H54 (cell line): ENCODE measurements at places on chromosomes 11 and 22.

- no peak for DNase-seq
Observed at GRCh38 chr11:69243496-69244200, 50.3 kb upstream of the MYEOV start.

DNA sequence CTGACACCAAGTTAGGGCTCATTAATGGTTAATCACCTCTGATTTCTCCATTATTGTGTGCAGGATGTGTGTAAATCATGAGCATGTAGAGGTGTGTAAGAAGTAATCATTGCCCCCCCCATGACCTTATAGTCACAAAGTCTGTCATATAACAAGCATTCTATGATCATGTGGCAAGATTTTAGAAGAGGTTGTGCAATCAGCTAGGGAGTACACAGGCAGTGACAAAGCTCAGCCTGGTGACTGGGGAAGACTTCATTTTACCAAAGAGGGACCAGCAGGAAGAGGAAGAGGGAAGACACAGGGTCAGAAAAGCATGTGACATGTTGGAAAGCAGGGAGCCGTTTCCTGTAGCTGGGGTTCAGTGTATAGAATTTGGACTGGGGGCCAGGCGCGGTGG lies 176.5 kb upstream of the LARGE1 start:
- no peak for DNase-seq

DNA sequence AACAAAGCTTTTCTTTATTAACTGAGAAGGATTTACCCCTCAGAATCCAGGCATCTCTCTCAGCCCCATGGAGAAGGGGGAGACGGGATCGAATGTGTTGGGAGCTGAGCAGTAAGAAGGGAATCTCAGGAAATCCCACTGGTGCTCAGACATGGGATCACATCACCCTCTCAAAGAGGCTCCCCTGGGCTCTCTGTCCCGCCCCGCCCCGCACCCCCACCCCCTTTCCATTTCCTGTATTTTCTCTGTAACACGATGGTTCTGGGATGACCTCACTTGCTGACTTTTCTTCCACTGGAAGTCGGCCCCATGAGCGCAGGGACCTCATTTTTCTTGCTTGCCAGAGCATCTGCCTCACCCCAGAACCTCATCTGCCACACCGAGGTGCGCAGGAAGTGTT lies 100.0 kb downstream of the RPS6KA4 start:
- DNase-seq: no peak

DNA sequence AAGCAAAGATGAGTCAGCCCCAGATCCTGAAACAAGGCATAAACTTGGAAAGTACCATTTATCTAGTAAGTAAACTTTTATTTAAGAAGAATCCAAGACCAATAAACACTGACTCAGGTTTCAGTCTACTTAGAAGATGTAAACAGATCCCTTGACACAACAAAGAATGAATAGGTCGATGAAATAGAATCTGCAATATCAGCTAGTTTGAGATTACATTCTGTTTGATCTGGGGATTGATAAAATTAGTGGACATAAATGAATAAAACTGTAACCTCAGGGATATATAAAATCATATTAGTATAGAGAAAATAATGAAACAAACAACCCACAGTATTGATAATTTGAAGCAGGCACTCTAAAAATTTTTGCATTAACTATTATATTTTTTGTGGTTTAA lies 708.9 kb downstream of the FAM181B start:
- no peak for DNase-seq

GRCh38 chr11:3823303-3823702 lies 14.9 kb downstream of the PGAP2 start:
- peak; percentile 79 for DNase-seq

DNA sequence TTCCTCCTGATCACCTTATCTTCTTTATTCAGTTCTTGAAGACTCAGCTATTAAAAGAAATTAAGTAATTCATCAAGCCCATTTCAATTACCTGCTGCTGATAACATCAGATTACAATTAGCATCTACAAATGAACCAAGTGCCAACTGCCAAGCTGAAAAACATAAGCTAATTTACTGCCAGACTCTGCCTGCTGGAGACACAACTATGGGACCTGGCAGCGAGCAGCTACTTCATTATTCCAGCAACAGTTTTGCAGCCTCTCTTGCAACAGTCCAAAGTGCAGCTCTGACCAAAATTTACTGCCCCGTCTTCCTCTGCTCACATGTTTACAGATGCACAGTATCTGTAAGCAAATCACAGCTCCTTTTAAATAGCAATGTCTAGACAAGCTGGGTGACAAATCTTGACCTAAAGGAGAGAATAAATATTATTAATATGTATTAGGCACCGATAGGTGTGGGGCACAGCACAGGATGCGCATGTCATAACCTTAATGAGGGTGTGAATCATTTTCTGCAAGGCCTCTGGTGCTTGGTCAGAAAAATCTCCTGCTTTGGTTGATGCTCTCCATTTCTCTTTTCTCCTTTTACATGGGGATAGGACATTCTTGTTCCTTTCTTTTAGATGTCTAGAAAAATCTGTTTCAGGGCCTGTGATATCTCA lies 232.2 kb upstream of the PITPNB start:
- no peak for DNase-seq

DNA sequence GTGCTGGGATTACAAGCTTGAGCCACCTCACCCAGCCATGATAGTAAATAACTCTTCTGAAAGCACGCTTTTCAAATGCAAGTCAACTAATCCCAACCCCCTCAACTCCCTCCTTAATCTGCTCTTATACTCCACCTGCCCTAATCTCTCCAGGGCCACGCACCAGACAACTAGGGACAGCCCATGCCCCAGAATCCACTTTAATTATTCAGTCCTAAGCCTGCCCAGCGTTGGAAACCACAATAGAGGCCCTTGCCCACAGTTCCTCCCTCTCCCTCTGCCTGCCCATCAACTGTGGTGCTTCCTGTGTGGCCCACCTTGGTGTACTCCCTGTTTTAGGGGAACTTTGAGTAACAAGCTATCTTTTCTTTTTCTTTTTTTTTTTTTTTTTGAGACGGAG lies 2.7 kb upstream of the VPREB3 start:
- no peak for DNase-seq

DNA sequence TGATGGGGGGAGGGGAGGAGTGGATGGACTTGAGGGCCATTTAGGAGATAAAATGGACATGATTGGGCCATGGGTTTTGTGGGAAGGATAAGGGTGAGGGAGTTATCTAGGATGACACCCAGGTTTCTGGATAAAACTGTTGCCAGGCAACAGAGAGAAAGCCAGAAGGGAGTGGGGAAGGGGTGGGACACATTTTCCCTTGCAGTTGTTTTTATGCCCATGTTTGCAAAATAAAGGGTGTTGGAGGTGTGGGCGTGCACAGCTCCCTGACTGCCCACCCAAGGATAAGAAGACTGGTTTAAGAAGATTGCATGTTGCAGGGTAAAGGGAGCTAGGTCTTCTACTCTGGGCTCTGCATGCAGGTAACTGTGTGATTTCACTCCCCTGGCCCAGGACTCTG lies 18.3 kb upstream of the YWHAH start:
- DNase-seq: no peak

- peak; percentile 72 for DNase-seq
Observed at GRCh38 chr22:41746567-41747400, 47.5 kb downstream of the MEI1 start.
